Fibroblast of skin of left quadriceps (primary cell): ENCODE measurements at places on chromosomes 4 and X.

- peak; percentile 22 for DNase-seq
Measured at GRCh38 chr4:168218645-168219044, 99.9 kb downstream of the DDX60 start.

- no peak for DNase-seq
Measured at GRCh38 chr4:147916351-147916750, 184.5 kb downstream of the ARHGAP10 start.

GRCh38 chrX:23838953-23839352, 56.0 kb downstream of the SAT1 start:
- no peak for DNase-seq

DNA sequence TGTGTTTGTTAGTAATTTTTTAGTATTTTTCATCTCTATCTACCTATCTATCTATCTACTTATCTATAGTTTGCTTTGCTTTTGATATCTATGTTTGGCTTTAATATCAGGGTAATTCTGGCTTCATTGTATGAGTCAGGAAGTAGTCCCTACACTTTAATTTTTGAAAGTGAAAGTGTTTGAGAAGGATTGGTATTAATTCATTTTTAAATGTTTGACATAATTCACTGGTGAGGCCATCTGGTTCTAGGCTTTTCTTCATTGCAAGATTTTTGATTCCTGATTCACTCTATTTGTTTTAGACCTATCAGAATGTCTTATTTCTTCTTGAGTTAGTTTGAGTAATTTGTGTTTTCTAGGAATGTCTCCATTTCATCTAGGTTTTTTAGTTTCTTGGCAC, 20.2 kb upstream of the TCP11X2 start:
- no peak for DNase-seq

- no peak for DNase-seq
Measured at GRCh38 chrX:13013363-13014110, 30.9 kb downstream of the FAM9C start.

GRCh38 chr4:9845791-9846493, 64.5 kb downstream of the DRD5 start:
- no peak for DNase-seq

GRCh38 chr4:104500442-104500841, 5.7 kb upstream of the CXXC4 start:
- DNase-seq, result no peak

DNA sequence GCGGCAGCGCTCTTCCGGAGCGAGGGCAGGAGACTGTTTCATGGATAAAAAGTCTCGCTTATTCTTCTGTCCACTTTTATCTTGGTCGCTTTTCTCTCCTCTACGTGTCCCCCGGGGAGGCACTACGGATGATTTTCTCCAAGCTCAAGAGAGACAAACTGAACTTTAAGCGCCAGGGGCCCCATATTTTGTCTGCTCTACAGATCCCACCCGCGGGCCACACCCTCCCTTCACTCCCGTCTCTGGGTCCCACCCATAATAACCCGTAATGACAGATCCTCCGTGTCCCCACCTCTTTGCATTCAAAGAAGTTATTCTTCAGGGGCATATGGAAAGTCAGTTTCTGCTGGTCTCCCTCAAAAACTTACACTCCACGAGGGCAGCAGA, at the start of gene CORIN:
CORIN (minus strand) TSS at position 160 of the 387 bp plus-strand sequence; CDS start at position 42, 118 bp downstream.
- no peak for DNase-seq

GRCh38 chrX:137847376-137847775, 281.4 kb downstream of the ZIC3 start:
- DNase-seq, result no peak

DNA sequence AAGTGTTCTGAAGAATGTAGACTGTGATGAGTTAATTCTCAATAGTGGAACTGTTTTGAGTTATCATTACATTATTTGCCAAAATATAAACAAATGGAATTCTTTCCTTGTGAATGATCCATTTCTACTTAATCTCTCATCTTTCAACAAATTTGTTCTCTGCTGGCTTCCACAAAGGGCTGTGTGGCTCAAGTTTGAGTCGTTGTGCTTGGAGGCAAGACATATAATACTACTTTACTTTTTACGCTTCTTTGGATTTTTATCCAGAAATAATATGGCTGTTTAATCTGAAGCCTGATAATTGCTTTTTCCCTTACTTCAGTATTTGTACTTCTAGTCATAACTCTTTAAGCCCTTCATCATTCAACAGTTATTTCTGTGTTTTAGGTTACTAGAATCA, 169.5 kb downstream of the ARHGAP10 start:
- no peak for DNase-seq

DNA sequence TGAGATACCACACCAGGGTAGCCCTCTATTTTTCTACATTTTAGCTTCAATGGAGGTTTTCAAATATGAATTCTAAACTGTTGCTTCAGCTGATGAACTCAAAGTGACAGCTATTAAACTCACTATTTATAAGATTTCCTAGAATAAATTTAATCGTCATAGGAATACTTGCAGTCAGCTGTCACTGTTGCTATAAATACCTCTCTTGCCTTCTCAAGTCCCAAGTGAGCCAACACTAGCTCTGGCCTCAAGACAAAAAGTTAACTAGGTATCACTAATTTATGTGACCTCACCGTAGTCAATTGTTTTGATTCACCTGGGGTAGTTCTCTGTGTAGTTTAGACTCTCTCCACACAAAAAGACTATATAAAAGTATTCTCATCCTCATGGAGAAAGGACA, 34.3 kb upstream of the PROM1 start:
- DNase-seq, result no peak

- no peak for DNase-seq
Measured at GRCh38 chrX:10087391-10087790, 69.4 kb upstream of the CLCN4 start.

DNA sequence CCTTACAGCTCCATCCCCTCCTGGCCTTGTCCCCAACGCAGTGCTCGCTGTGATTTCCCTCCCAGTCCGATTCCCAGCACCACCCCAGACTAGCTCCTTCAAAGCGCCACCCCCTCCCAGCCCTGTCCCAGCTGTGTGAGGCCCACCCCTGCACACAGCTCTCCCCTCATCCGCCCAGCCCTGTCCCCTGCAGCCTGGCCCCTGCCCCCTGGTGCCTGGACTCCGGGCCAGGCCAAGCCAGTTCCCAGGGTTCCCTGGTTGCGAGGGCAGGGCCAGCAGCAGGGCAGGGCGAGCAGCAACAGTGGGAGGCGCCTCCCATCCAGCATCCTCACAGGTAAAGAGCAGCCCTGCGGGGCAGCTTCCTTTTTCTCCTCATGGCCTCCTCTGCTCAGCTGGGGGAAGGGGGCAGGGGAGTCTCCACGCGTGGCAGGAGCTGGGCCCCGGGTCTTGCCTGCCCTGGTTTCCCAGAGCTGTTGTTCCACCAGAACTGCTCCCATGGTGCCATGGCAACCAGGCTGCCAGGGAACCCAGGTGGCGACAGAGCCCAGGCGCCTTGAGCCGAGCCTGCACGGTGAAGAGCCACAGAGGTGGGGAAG, 24.8 kb downstream of the IQSEC2 start:
- no peak for DNase-seq

DNA sequence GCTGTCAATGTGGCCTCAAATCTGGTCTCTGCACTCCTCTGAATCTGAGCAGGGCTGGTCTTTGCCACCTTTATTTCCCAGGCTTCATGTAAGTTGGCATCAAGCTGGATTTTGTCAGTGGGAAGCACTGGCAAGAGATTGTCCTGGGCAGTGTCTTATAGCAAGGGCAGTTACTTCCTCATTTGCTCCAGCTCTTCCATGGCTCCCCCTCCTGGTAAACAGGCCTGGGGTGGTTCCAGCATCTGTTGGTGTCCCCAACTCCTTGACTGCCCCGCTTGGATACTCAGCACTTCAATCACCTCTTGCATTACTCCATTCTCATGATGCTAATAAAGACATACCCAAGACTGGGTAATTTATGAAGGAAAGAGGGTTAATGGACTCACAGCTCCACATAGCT, 15.0 kb upstream of the REST start:
- no peak for DNase-seq
